ENCODE measurements at places on chromosomes 1 and 21. TPM values are rescaled to one million over a fixed set of nuclear protein-coding genes. Genes with fewer than 3 reads are reported as not detected.

DNA sequence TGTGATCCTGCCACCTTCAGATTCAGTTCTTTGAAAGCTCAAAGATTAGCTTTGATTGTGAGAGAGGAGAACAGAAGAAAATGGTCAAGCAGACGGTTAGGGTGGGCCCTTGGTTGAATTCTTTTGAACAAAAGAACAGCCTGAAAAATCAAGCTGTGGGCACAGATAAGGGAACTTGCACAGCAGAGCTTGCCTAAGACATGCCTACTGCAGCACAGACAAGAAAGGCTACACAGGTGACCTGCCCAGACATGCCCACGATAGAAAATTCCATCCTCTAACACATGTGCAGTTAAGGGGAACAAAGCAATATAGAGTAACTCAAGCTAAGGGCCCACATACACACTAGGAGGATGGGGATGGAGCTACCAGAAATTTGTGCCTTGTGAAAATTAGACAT is 512.5 kb upstream of the LRRC7 start:
- DNase-seq, result no peak

GRCh38 chr1:221992427-221992826 is 250.5 kb upstream of the DUSP10 start:
- no peak for DNase-seq

- DNase-seq, result peak; percentile 18
Observed at GRCh38 chr1:235366286-235366685, 941 bp upstream of the TBCE start.

DNA sequence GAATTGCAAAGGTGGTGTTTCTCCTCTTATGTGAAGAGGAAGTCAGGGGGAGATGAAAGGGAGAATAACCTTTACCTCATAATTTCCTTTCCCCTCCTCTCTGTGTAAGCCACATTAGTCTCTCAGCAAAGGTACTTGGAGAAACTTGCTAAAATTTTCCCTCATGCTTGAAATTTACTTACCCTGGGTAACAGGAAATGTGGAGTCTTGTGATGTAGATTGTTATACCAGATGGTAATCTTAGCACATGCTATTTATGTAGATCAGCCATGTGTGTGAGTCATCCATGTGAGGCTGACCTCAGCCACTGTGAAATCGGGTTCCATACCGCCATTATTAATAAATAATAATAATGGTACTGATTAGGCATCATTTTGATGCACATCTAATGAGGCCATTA is 128.4 kb downstream of the TGFB2 start:
- no peak for DNase-seq

DNA sequence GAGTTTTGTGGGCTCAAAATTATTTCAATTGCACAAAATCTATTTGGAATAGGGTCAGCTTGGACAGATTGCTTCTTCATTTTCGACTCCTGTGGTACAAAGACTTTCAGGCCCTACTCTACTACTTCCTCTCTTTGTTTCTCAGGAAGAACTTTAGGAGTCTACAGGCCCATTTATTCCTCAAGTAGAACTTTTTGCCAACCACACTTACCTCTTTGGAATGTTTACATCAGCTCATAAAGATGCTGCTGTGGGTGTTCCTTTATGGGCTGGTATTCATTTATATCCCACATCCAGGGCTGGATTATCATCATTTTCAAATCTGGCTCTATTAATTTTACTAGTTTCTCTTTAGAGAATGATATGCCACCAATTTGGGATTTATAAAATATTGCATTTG is 46.3 kb upstream of the TNFSF18 start:
- DNase-seq, result no peak

- DNase-seq, result no peak
Observed at GRCh38 chr1:208233546-208233945, 10.6 kb downstream of the PLXNA2 start.

DNA sequence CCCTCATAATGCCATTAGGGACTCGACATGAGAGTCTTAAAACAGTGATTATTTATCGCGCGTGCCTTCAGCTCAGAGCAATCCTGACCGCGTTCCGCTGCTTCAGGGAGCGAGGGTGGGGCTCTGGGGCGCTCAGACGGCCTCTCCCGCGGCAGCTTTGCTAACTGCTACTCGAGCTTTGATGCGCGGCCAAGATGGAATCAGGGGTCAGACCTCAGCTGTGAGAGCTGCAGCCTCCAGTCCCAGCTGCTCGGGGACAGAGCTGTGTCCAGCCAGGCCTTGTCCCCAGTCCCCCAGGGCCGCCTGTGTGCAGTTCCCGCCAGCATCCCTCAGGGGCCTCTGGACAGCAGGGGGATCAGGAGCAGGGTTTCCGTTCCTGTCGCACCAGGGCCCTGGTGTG is 104.6 kb upstream of the TTC34 start:
- no peak for DNase-seq

DNALI1 gene
- total RNA-seq, result 0.13 TPM

EPHA8 gene
- not detected for total RNA-seq

CFAP57 gene
- not detected for total RNA-seq

Data from activated CD4-positive, alpha-beta memory T cell treated with anti-CD3 and anti-CD28 coated beads, Interleukin-2, amount 10 ng/mL, durations not matched to agents 7 days and 5 days (primary cell).